ENCODE measurements at places on chromosomes 11 and 22.

DNA sequence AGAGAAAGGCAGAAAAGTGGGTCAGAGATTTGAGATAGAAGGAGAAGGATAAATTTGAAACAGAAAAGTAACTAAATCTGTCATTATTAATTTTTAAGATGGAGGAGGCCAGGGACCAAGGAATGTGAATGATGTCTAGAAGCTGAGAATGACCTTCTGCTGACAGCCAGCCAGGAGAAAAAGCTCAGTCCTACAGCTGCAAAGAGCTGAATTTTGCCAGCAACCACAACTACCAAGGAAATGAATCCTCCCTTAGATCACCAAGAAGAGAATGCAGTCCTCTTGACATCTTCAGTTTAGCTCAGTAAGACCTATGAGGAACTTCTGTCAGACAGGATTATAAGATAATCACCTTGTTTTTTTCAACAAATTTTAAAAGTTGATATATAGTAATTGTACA is 538.2 kb downstream of the LRRC4C start:
- DNase-seq: no peak
- H3K27ac ChIP-seq: no peak overlapping the region
- H3K36me3 ChIP-seq: no peaks in the 10 kb centered on the region
- no peaks in the 10 kb centered on the region for H3K4me1 ChIP-seq

GRCh38 chr11:97742717-97743116 is 1278.0 kb upstream of the CNTN5 start:
- H3K4me3 ChIP-seq: no peak overlapping the region
- H3K27me3 ChIP-seq: no peaks in the 10 kb centered on the region
- no peaks in the 10 kb centered on the region for H3K36me3 ChIP-seq
- DNase-seq: no peak
- no peaks in the 10 kb centered on the region for H3K4me1 ChIP-seq
- no peak overlapping the region for H3K27ac ChIP-seq

DNA sequence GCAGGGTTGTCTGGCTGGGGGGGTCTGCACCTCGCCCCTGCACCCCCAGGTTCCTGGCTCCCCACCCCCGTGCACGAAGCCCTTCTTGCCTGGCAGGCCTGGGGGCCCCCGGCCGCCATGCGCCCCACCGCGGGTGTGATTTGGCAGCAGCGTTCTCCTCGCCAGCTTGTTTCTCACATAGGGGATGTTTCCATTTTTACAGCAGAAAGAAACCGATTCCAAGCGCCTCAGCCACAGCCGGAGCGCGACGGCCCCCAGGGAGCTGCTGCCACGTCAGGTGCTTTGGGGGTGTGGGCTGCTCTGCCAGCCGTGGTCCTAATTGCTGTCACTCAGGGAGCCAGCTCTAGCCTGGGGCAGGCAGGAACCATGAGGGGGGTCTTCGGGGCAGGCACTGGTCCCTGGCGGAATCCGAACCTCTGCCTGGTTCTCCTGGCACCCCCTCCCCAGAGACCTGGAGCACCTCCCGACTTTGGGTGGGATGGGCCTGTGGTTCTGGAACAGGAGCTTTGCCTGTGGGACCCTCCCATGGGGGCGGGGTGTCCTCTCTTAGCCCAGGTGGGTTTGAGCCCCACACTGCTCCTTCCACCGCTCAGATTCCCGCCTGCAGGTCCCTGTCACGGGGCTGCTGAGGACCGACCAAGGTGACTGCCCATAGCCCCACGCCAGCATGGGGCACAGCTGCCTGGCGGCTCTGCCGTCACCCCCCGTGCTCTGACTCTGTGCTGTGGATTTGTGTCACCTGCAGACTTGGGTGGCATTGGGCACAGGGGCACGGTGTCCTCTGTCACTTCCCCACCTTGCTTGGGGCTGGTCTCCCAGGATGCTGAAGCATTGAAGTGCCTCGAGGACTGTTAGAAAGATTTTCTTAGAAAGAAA is 54.0 kb downstream of the RTN4R start:
- H3K27ac ChIP-seq: no peak overlapping the region
- H3K4me3 ChIP-seq: no peak overlapping the region
- peaks cover 11% of the 10 kb centered on the region for H3K4me1 ChIP-seq
- H3K27me3 ChIP-seq: peaks cover 6% of the 10 kb centered on the region
- no peak for DNase-seq

DNA sequence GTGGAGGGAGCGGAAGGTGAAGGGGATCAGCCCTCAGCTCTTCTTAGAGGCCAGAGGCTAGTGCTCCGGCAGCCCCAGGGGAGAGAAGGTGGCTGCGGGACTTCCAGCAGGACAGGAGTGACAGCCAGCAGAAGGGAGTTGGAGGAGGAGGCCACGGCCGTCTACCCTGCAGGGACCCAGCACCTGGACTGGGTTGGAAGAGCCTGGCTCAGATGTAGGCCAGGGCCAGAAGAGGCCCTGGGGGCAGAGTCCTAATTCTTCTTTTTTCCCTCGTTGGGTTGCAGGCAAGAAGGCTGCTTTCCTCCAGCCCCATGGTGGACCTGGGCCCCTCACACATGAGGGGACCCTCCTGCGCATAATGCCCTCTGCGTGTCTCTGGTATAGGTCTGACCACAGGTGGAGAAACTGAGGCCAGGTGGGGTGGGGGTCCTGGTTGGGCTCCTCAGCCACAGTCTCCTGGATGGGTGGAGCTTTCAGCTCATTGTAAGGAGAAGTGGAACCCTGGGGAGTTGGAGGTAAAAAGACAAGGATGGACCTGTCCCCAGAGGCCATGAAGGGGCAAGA is 2.3 kb upstream of the MCAM start:
- H3K27ac ChIP-seq: peak overlapping the region; percentile 93
- peaks cover 34% of the 10 kb centered on the region for H3K4me1 ChIP-seq
- DNase-seq: no peak
- peaks cover 26% of the 10 kb centered on the region for H3K36me3 ChIP-seq
- peaks cover 33% of the 10 kb centered on the region for H3K27me3 ChIP-seq

DNA sequence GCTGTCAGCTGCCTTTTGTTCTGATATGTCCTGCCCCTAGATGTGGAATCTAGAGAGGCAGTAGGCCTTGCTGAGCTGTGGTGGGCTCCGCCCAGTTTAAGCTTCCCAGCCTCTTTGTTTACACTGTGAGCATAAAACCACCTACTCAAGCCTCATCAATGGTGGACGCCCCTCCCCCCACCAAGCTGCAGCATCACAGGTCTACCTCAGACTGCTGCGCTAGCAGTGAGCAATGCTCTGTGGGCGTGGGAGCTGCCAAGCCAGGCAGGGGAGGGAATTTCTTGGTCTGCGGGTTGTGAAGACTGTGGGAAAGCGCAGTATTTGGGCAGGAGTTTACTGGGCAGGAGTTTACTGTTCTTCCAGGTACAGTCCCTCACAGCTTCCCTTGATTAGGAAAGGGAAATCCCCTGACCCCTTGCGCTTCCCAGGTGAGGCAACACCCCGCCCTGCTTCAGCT is 98.5 kb downstream of the SMCO4 start:
- no peaks in the 10 kb centered on the region for H3K36me3 ChIP-seq
- DNase-seq: no peak
- peaks cover 6% of the 10 kb centered on the region for H3K27me3 ChIP-seq
- H3K4me3 ChIP-seq: no peak overlapping the region
- H3K27ac ChIP-seq: no peak overlapping the region

DNA sequence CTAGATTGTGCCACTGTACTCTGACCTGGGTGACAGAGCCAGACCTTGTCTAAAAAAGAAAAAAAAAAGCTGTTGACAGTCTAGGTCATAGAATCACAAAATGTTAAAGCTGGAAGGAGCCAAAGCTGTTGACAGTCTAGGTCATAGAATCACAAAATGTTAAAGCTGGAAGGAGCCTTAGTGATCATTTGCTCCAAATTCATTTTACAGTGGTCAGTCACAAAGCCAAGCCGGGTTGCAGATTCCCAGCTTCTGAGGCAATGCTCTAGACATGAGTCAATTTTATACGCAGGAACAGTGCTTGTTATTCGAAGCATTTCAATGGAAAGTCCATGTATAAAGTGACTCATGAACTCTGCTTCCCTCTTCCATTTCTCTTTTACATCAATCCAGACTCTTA is 47.4 kb downstream of the SYT13 start:
- peaks cover 59% of the 10 kb centered on the region for H3K27me3 ChIP-seq
- H3K27ac ChIP-seq: no peak overlapping the region
- H3K4me3 ChIP-seq: no peak overlapping the region
- no peak for DNase-seq
- H3K4me1 ChIP-seq: peaks cover 3% of the 10 kb centered on the region

DNA sequence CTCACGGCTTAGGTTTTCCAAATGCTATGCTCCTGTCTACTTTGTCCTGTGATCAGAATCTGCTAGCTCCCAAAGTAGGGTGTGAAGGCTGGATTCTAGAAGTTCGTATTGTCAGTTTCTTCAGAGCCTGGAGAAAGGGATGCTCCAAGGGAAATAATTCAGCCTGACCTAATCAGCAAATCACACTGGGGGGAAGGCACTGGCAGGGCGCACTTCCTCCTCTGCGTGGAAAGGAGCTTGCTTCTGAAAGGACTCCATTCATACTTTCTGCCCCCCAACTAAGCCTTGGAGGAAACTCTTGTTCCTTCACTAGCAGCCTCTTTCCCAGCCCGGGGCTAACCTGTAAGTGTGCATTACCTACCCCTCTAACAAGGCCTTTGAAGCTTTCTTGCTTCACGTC is 165.9 kb downstream of the NAV2 start:
- H3K36me3 ChIP-seq: no peaks in the 10 kb centered on the region
- no peak overlapping the region for H3K27ac ChIP-seq
- no peaks in the 10 kb centered on the region for H3K27me3 ChIP-seq
- DNase-seq: no peak
- no peak overlapping the region for H3K4me3 ChIP-seq

DNA sequence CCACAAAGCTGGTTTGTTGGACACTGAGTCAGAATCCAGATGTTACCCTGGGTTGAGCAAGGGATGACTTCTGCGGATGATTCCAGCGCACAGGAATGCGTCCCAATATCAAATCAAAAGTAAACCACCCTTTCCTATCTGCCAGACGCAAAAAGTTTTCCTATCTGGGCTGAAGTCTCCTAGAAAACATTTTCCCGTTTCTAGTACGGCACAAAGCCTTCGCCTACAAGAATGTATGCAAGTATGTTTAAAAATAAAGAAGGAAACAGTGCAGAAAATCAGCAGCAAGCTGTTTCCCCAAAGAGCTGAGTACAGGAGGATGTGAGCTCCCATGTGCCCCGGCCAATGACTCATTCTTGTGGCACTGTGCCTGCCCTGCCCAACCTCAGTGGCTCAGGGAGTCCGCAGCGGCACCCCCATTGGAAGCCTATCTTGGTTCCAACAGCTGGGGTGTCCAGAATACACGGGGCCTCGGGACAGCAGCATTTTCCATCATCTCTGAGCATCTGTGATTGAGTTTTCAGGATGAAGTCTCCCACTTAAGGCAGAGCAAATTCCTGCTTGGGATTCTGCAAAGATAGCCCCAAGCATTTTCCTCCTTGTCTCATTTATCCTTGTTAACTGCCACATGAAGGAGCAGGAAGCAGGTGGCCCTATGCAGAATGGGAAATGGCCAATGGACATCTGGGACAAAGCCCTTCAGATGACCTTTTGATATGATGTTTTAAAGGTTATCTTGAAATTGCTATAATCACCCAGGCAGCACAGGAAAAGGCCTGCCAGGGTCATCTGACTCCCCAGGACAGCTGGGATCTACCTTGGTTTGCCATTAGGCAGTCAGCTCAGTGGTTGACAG is 17.5 kb downstream of the KCNJ5 start:
- H3K27me3 ChIP-seq: peaks cover 81% of the 10 kb centered on the region
- no peak for DNase-seq
- H3K4me1 ChIP-seq: peaks cover 5% of the 10 kb centered on the region

DNA sequence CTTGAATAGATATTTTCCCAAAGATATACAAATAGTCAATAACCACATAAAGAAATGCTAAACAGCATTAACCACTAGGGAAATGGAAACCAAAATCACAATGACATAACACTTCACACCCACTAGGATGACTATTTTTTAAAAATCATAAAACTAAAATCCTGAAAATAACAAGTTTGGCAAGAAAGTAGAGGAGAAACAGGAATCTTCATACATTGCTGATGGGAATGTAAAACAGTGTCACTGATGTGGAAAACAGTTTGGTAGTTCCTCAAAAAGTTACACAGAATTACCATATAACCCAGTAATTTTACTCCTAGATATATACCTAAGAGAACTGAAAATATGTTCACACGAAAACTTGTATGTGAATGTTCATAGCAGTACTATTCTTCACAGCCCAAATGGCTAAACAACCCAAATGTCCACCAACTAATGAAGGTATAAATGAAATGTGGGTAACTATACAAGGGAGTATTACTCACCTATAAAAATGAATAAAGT is 12.5 kb downstream of the PICALM start:
- H3K4me3 ChIP-seq: peak overlapping the region; percentile 55
- DNase-seq: no peak
- peaks cover 19% of the 10 kb centered on the region for H3K36me3 ChIP-seq
- H3K27ac ChIP-seq: peak overlapping the region; percentile 55
- H3K27me3 ChIP-seq: no peaks in the 10 kb centered on the region
- peaks cover 88% of the 10 kb centered on the region for H3K4me1 ChIP-seq

DNA sequence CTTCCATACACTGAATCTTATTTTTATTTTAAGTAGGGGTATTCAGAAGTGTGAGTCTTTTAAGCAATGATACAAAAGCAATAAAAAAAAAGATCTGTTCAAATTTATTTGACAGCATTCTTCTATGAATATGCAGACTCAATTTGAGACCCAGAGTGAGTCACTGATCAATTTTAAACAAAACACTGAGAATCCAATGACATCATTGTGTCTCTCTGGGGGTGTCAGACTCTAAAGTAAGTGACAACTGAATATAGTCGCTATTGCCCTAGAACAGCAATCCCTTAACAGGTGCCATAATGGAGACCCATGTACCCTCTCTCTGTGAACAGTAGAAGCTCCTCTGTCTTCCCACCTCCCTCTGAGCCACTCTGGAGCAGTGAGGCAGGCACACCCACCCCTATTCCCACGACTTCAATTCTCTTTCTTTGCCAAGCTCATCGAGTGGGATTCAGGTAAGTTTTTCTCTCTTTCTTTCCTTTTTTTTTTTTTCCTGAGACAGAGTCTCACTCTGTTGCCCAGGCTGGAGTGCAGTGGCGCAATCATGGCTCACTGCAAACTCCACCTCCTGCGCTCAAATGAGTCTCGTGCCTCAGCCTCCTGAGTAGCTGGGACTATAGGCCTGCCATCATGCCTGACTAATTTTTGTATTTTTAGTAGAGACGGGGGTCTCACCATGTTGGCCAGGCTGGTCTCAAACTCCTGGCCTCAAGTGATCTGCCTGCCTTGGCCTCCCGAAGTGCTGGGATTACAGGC is 5.1 kb upstream of the RPS3 start:
- no peak overlapping the region for H3K4me3 ChIP-seq
- H3K27me3 ChIP-seq: no peaks in the 10 kb centered on the region
- peaks cover 2% of the 10 kb centered on the region for H3K4me1 ChIP-seq
- no peak overlapping the region for H3K27ac ChIP-seq
- peaks cover 1% of the 10 kb centered on the region for H3K36me3 ChIP-seq
